G401 (cell line): ENCODE measurements at places on chromosomes 16 and 17.

DNA sequence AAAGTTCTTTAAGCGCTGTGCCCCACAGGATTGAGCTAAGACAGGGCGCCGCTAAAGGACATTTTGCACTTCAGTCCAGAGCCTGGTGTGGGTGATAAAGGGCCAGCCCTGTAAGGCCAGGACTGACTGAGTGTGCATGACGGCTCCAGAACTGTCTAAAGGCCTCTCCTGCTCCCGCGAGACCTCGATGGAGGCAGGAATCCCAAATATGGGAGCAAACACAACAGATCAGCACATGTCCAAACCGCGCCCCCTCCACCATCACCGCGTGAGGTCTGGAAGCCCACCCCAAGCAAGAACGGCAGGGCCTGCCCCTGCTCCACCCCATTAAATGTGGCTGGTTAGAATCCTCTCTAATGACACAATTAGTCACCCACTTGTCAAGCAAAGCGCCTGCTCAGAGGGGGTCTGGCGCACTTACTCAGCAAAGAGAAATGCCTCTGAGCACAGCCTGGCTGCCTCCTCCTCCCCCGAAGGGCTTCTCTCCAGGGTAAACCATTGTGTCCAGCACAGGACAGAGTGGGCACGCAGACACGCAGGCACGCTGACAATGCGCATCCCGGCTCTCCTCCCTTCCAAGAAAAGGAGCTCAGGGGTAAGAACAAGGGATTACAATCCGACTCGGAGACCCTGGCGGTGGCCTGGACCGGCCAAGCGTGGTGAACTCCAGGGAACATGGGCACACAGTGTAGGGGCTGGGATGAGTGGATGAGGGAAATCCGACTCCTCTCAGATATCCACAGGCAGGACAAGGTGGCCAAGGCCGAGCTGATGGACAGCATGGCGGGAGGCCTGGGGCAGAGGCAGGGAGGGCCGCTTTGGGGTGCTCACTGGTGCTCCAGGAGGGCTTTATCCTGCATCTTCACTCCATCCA is 1.5 kb downstream of the MXRA7 start:
- DNase-seq: peak; percentile 70

DNA sequence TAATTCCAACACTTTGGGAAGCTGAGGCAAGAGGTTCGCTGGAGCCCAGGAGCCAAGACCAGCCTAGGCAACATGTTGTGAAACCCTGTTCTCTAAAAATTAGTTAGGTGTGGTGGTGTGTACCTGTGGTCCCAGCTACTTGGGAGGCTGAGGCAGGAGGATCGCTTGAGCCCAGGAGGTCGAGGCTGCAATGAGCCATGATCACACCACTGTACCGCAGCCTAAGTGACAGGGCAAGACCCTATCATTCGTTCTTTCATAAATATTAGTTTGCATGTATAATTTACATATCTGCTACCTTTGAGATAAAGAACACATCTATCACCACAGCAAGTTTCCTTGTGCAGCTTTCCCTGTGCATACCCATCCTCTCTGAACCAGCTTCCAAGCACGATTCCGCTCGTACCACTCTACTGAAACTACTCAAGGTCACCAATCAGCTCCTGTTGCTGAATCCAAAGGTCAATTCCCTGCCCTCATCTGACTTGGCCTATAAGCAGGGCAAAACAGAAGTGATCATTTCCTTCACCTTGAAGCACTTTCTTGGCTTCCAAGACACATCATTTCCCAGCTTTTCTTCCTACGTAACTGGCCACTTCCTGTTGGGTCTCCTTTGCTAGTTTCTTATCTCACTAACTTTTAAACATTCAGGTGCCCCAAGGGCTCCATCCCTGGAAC is 49.1 kb downstream of the GRB2 start:
- DNase-seq: no peak

DNA sequence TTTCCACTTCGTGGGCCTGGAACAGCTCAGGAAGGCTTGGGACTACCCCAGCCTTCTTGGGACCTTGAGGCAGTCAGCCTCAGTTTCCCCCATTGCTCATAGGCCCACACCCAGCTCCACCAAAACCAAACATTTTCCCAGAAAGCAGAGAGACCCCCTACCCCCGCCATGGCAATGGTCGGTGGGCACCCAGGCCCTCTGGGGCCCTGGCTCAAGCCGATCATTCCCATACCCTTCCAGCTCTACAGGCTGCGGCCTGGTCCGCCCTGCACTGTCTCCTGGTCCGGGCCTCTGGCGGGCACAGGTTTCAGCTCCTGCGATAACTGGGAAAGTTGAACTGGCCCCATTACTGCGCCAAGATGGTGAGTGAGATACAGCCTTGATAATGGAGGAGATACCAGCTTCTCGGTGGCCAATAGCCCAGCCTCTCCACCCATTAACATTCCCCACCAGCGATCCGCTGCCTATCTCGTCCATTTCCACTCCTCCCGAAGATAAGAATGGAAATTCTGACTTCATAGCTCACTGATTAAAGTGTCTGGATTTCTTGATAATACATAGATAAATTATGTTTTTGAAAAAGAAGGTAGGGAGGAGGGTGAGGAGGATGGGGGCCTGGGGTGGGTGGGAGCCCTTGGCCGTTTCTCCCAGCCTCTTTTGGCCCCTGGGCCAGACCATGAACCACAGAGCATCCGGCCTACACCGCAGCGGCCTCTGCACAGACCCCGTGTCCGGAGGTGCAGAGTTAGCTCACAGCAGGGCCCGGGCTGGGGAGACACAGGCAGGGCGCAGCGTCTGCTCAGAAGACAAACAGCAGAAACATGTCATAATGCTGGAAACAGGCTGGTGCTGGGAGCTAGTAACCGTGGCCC is 11.6 kb downstream of the ZFPM1 start:
- no peak for DNase-seq

- peak; percentile 77 for DNase-seq
These were observed 11.3 kb upstream of the MAPT start for GRCh38 chr17:45883063-45883462.

DNA sequence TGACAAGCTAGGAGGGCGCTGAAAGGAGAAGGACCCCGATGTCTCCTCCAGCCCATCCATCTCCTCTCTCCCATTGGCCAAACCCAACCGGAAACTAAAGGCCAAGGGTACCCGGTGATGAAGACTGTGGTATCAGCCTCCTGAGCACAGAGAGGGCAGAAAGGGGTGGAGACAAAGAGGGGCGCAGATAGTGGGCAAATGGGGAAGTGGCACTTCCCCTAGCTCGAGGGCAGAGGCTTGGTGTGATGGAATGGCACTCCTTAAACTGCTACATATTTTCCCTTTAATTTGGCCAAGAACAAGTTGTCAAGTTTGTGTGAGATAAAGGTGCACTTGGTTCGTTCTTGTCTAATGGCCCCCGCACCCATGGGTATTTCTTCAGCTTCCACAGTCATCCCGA is 27.8 kb downstream of the IL4R start:
- DNase-seq: no peak

DNA sequence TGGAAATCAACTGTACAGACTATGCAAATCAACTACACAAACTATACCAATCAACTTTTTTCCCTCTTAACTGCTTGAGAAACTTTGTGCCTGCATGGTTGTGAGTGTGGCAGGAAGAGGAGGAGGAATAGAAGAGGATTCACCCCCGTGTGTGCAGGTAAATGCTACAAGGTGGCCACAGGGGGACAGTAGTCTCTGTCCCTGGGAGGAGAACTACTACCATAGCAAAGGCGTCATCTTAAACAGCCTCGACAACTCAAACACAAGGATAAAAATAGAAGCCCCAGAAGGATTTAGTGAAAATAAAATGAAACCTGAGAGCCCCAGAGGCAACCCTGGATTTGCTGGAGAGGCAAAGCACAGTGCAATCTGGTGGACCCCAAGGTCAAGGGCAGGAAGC is 199.5 kb upstream of the DYNLRB2 start:
- DNase-seq: no peak

DNA sequence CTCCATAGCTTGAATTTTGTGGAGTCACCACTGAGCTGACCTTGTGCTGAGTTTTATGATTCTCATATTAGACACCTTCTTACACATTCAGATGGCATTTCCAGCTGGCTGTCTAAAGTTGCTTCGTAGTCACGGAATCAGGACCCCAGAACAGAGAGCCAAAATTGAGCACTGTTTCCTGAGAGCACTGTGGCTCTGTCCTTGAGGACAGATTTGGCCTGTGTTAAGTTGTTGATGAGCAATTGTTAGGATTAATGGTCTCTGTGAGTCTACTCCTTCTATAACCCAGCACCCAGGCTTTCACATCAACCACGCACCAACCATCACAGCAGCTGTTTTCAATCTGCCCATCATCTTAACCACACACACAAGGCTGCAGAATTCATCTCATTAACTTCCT is 277.5 kb upstream of the HSBP1 start:
- no peak for DNase-seq

- DNase-seq: no peak
These were observed 111.1 kb downstream of the SMG6 start for GRCh38 chr17:2192367-2193057.

DNA sequence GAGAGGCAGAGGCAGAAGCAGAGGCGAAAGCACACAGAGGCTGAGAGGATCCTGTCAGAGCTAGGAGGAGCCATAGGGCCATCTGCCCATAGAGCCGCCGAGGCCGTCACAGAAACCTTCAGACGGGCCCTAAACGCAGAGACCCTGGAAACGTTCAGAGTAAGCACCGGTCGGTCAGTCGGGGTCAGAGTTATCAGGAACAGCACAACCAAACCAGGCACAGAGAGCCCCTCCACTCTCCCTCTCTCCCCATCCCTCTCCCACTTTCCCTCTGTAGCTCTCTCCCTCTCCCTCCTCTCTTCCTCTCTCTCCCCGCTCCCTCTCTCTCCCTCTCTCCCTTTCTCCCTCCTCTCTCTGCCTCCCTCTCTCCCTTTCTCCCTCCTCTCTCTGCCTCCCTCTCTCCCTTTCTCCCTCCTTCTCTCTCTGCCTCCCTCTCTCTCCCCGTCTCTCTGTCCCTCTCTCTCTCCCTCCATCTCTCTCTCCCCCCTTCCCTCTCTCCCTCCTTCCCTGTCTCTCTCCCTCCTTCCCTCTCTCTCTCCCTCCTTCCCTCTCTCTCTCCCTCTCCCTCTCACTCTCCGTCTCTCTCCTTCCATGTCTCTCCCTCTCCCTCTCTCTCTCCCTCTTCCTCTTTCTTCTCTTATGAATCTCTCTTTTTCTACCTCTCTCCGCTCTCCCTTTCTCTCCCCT is 138.9 kb downstream of the C16orf95 start:
- DNase-seq: no peak

DNA sequence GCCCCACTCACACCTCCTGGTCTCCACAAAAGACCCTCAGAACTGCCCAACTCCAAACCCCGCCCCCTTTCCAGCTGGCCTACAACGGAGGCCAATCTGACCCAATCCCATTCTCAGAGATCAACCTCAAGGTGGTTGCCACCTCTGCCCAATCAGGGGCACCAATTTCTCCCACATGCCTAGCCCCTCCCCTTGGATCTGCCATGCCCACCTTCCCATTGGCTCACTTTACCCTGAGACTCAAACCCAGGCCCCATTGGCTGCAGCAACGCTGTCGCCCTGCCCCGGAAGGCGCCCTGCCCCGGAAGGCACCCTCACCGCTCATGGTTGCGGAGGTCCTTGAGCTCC is 10.6 kb downstream of the ZNF668 start:
- no peak for DNase-seq

- DNase-seq: no peak
These were observed 27.0 kb upstream of the DHX8 start for GRCh38 chr17:43456661-43457361.

- no peak for DNase-seq
These were observed 123.5 kb upstream of the CACNG5 start for GRCh38 chr17:66711401-66711800.

- no peak for DNase-seq
These were observed 28.7 kb upstream of the RSL1D1 start for GRCh38 chr16:11880007-11880406.

- DNase-seq: peak; percentile 92
These were observed 79.3 kb upstream of the CNTNAP4 start for GRCh38 chr16:76197900-76198299.

- DNase-seq: peak; percentile 11
These were observed 757 bp downstream of the ORMDL3 start for GRCh38 chr17:39926588-39927100.

DNA sequence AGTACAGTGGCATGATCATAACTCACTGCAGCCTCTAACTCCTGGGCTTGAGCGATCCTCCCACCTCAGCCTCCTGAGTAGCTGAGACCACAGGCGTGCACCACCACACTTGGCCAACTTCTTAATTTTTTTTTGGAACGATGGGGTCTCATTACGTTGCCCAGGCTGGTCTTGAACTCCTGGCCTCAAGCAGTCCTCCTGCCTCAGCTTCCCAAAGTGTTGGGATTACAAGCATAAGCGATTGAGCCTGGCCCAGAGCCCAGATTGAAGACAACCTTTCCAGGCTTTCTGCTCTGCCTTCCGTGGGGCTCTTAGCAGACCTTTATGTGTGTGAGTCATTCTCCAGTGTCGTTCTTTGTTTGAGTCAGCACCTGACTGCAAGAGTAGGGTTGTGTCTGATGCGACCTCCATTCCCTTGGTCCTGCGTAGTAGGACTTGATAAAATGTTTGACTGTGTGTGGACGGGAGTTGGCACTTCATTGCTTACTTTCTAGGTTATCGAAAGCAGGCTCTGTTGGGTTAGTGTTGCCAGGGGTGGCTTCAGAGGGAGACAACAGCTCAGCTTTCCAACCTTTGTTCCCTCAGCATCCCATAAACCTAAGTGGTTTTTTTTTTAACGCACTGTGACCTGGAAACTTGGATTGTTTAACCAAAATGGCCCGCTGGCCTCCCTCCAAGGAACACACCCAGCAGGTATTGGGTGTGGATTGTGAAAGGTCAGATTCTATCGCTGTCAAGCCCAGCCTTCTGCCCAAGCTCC is 26.4 kb downstream of the EEF2K start:
- DNase-seq: peak; percentile 69

- DNase-seq: peak; percentile 88
These were observed 14.8 kb downstream of the NPTX1 start for GRCh38 chr17:80461528-80462160.

GRCh38 chr16:3431779-3432219 is 11.5 kb downstream of the ZNF597 start:
- DNase-seq: peak; percentile 77

DNA sequence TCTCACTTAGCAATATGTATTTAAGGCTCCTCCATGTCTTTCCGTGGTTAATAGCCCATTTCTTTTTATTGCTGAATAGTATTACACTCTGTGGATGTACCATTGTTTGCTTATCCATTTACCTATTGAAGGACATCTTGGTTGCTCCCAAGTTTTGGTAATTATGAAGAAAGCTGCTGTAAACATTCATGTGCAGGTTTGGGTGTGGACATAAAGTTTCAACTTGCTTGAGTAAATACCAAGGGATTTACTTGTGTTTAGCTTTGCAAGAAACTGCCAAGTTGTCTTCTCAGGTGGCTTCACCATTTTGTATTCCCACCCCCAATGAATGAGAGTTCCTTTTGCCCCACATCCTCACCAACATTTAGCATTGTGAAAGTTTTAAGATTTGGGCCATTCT is 9.5 kb downstream of the LRRC36 start:
- no peak for DNase-seq
